ENCODE measurements at places on chromosomes 7 and 10.
A peak's percentile ranks its signal among the peaks of the same experiment; 100 is the strongest.

DNA sequence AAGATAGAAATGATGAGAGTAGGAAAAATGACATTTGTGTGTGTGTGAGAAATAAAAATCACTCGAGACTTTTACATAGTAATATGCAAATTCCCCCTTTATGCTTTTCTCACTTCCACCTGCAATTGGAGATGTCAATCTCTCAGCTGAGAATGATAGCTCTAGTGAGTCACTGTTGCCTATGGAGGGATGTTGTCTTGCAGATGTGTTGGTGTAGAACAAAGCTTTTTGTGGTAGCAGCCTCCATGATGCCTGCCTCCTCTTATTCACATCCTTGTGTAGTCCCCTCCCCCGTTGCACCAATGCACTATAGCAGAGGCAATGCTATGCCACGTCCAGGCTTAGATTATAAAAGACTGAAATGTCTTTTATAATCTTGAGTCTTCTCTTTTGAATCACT lies 33.8 kb downstream of the SPAG6 start:
- no peak for DNase-seq

DNA sequence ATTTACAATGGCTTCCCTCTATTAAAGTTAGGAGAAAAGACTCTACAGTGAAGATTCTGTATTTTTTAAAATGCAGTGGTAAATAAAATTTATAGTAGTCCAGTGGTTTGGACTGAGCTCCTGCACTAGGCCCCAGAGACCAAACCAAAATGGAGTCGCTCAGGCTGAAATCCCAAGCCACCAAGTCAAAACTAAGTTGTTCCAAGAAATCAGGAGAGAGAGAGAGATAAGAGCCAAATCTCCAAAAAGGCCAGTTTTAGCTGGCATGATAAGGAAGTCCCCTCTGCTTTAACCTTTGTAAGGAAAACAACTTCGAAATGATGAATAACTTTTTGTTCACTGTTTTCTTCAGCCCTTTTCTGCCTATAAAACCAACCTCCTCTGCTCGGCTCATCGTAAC lies 265.9 kb upstream of the KLF14 start:
- DNase-seq: no peak

GRCh38 chr10:126420567-126421300 lies 32.5 kb upstream of the ADAM12 start:
- peak; percentile 28 for DNase-seq

DNA sequence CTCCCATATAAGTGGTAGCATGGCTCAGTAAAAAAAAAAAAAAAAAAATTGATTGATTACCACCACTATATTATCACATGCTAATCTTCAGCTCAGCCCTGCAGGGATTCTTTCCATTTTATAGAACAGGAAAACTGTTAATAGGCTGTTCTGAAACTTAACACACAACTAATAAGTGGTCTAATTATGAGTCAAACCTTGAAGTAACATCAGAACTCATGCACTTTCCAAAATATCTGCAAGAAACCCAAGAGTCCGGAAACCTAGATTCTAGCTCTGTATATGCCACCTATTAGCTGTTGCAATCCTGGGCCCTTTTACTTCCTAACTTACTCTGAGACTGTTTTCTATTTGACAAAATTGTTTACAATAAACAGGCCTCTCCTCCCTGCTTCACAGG lies 23.9 kb downstream of the SEM1 start:
- no peak for DNase-seq

- DNase-seq: no peak
Measured at GRCh38 chr10:49351669-49352068, 44.2 kb downstream of the DRGX start.

GRCh38 chr7:44891372-44891771 lies 6.0 kb upstream of the PURB start:
- no peak for DNase-seq

DNA sequence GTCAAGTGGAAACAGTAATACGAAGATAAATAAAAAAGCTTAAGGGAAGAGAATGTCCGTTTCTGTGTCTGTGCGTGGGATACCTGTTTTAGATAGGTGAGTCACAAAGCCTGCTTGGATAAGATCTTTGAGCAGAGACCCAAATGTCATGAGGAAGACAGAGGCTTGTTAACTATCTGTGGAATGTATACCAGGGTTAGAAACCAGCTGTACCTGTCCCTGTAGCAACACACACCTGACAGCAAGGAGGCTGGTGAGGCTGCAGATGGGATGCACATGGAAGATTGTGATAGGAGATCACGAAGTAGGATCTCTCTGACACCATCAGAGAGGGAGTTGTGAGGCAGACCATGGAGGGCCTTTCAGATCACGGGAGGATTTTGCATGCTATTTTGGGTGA lies 105.3 kb downstream of the ARHGAP21 start:
- no peak for DNase-seq

DNA sequence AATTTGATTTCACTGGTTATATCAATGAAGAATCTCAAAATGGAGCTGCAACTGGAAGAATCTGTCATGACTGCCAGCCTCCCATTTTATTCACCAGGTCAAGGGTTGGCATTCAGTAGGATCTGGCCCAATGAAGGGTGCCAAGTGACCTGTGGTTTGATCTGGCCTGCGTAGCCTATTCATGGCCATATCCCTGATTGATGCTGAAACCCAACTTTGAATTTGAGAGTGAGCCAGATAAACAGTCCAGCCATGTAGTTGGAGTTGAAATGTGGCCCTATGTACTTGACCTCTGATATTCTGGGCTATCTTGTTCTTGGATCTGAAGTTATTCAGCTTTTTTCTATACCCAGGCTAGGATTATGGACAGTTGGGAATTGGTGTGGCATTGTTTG lies 1.5 kb downstream of the MKLN1 start:
- DNase-seq: peak; percentile 18

- DNase-seq: no peak
Measured at GRCh38 chr10:308101-308500, 172.8 kb downstream of the ZMYND11 start.

GRCh38 chr7:91913612-91914011 lies 27.1 kb upstream of the AKAP9 start:
- peak; percentile 47 for DNase-seq

- no peak for DNase-seq
Measured at GRCh38 chr10:6013413-6014192, 36.3 kb upstream of the IL15RA start.

DNA sequence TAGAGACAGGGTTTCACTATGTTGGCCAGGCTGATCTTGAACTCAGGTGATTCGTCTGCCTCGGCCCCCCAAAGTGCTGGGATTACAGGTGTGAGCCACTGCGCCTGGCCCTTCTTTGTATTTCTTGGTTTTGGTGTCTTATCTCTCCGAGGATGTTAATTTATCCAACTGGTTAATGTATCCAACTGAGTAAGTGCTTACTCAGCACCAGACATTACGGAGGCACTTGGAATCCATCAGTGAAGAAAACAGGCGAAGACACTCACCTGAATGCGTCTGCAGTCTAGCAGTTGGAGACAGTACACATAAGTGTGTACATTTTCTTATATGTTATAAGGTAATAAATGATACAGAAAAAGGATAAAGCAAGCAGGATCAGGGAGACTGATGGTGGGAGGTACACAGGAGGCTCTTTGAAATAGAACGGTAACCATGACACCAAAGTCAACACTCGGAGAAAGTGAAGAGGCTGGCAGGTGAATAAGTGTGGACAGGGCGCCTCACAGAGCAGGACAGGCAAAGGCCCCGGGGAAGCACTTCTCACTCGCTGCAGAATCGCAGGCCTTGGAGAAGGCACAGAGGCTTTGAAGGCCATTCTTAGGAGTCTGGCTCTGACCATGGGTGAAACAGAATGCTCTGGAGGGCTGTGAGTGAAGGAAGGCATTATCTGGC lies 73.1 kb downstream of the LANCL2 start:
- DNase-seq: no peak

- DNase-seq: no peak
Measured at GRCh38 chr7:134829380-134829986, 50.0 kb downstream of the CALD1 start.

GRCh38 chr10:132347931-132348267 lies 15.9 kb downstream of the LRRC27 start:
- DNase-seq: no peak

- DNase-seq: no peak
Measured at GRCh38 chr7:29255199-29255878, 60.8 kb downstream of the CHN2 start.

DNA sequence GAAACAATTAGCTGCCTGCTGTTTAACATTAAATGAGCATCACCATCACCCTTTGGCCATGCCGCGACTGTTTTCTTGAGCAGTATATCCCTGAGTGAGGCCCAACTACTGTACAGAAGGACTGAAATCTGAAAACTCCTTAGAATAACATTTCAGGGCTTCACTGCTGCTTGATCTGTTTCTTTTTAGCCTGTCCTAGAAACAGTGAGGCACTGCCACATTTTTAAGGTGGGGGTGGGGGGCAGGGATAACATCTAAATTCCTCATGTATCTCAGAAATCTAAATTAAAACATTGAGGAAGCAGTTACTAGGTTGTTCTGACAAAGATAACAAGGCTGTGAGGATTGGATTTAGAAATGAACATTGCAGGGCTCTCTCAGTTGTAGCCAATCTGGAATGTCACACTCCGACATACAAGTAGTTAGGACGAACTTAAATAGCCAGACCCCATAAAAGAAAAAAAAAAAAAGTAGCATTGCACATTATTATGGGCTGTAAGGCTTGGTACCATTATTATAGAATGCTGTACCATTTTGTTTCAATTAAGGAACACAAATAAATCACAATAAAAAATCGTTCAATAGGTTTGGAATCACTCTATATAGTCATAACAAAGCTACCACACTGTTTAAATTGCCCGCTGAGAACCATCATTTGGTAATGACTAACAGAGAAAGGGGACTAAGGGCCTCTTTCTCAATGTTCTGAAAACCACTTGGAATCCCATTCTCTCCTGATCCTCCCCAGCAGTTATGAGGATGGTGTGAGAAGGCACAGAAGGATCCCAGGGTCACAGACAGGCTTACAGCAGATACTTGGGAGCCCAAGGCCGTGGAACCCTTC lies 256.1 kb downstream of the INHBA start:
- DNase-seq: no peak

GRCh38 chr7:143372070-143372469 lies 9.1 kb upstream of the ZYX start:
- peak; percentile 87 for DNase-seq

GRCh38 chr10:44974082-44974627 lies 4.5 kb downstream of the DEPP1 start:
- DNase-seq: no peak

- peak; percentile 82 for DNase-seq
Measured at GRCh38 chr10:79413196-79413595, 32.2 kb downstream of the ZCCHC24 start.

- DNase-seq: peak; percentile 13
Measured at GRCh38 chr10:58372607-58373441, 12.4 kb upstream of the TFAM start.

DNA sequence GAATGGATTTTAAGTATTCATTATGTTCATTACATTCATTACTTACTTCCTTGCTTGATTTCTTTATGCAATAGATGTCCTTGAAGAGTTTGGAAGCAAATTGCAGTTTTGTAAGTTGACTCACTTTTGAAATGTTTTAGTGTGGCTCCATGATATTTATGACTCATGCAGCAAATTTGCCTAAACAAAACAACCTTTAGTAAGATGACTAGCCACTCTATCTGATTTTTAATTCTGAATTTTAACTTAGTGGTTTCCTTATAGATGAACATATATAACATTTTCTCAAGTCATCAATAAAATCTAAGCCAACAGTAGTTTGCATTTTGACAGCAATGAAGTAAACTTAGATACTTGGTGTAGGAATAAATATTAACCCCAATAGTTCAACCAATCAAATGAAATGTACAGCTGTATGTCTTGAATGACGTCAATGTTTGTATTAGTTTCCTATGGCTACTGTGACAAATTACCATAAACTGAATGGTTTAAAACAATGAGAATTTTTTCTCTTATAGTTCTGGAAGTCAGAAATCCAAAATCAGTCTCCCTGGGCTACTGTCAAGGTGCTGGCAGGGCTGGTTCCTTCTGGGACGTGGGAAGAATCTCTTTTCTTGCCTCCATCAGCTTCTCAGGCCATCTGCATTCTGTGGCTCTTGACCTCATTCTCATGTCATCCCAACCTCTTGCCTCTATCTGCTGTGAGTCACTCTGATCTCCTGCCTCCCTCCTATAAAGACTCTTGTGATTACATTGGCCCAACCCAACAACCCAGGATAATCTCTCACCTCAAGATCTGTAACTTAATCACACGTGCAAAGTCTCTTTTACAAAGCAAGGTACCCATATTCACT lies 73.4 kb downstream of the AHR start:
- peak; percentile 98 for DNase-seq

- DNase-seq: no peak
Measured at GRCh38 chr10:112460366-112460765, 13.4 kb downstream of the VTI1A start.

GRCh38 chr7:155618708-155619633 lies 25.5 kb upstream of the RBM33 start:
- DNase-seq: peak; percentile 83

DNA sequence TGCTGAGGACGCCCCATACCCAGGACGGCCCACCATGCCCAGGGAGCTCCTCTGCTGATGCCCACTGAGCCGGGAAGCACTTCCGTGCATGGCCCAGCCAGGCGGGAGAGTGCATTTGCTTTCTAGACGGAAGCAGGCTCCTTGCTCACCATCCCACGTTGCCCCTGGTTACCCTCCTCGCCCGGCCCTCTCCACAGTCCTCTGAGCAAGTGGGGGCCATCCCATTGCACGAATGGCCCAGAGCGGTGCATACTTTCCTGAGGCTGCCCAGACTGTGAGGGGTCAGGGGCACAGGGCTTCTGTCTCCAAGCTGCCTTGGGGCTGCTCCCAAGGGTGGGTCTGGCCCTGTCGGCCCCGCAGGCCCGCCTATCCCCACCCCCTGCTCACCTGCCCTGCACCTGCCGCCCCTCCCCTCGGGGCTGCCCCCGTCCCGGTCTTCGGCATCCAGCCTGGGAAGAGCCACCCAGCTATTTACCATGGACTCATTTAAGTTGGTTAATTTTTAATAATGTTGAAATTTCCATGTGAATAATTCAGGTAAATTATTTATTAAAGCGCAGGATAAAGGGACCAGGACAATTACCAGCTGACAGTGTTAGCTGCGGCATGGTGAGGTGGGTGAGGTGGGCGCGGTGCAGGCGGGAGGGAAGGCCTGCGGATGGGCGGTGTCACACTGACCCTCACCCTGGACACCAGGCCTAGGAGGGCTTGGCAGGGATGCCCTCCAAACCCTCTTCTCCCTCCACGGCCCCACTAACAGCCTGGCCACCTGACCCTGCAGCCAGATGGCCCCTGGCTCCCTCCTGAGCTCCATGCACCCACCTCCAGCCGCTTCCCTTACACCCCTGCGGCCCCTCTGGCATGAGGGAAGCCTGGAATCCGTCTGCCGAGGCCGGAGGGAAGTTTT lies 104.4 kb downstream of the MICALL2 start:
- DNase-seq: no peak

GRCh38 chr10:11875494-11876281 lies 52.5 kb downstream of the PROSER2 start:
- DNase-seq: peak; percentile 93

DNA sequence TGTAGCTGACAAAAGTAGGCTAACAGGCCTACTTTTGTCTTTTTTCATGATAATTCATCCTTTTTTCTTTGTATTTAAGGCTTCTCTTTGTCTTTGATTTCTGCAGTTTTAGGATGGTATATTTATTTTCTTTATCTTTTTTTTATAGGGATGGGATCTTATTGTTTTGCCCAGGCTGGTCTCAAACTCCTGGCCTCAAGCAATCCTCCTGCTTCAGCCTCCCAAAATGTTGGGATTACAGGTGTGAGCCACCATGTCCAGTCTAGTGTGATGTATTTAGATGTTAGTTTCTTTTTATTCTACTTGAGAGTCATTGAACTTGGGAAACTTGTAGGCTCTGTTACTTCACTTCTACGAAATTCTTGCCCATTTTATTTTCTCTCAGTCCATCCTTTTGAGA lies 35.4 kb downstream of the TRIM24 start:
- DNase-seq: no peak
